ENCODE measurements at places on chromosomes 1 and 21.
A peak's percentile ranks its signal among the peaks of the same experiment; 100 is the strongest.

- DNase-seq: no peak
Measured at GRCh38 chr1:217896490-217896889, 265.3 kb downstream of the SPATA17 start.

DNA sequence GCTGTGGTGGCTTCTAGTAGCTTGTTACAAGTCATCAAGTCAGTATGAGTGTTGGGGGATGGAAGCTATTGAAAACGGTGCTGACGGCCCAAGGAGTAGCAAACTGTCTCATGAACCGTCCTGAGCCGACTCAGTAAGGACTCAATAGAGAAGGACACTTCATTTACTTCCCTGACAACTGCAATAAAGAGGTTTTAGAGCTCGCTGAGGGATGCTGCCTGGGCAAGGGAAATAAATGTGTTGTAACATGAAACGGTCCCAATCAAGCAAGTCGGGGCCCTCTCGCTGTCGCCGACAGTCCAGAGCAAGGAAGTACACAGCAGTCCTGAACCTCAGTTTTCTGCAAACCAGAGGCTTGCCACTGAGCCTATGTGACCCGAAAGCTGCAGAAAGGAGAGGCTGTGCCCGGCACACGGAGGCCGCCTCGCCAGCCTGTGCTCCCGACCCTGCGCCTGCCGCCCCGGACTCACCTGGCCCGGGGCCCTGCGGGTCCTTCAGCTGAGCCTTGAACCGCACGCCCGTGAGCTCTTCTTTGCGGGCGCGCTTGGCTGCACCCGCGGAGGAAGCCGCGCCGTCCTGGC lies 423 bp downstream of the URB1 start:
- no peak for DNase-seq

DNA sequence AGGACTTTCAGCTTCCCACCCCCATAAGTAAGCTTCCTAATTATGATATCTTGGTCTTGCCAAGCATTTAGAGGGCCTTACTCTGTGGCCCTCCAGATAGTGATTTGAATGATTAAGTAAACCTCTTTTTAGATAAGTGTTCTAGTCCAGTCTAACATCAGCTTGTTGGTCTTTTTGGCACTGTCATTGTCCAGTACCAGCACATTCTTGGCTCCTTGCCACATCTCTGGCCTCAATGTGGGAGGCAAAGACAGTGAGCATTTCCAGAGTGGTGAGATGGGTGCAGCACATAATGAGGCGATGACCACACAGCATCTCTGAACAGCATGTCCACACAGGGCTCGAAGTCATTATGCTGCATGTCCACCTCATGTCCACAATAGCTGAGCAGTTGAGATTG lies 6.1 kb downstream of the CAPZA1 start:
- peak; percentile 47 for DNase-seq

GRCh38 chr1:233015965-233016364 lies 65.6 kb downstream of the NTPCR start:
- no peak for DNase-seq

DNA sequence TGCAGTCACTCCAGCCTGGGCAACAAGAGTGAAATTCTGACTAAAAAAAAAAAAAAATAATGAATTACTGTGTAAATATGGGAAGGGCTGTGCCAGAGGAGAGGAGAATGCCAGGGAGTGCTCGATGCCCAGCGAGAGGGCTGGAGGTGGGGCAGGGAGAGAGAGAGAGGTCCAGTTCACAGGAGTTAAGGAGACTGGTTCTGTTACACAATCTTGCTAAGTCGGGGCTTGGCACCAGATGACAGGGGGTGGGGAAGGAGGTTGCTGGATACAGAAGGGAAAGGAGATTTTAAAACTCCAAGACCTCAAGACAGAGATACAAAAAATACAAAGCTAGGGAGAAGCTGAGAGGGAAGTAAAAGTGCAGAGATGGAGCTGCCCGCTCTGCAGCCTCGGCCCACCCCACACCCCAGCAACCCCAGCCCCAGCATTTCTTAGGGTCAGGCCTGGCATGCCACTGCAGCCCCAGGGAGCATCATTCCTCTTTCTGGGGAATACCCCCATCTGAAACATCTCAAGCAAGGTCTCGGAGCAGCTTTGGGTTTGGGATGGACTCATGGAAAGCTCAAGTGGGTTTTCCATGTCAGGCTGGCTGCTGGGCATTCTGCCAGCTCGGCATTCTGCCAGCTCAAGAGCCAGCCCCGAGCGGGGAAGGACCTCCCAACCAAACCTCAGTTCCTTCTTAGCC lies 991 bp downstream of the SELENBP1 start:
- DNase-seq: no peak

DNA sequence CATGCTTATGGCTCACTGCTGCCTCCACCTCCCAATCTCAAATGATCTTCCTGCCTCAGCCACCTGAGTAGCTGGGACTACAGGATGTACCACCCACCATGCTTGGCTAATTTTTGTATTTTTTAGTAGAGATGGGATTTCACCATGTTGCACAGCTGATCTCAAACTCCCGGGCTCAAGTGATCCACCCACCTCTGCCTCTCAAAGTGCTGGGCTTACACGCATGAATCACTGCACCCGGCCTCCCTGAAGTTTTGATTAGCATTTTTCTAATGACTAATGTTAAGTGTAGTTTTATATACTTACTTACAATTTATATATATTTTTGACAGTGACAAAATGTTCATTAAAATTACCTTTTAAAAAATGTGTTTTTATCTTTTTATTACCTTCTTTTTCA lies 41.1 kb downstream of the ZNF678 start:
- no peak for DNase-seq

- no peak for DNase-seq
Measured at GRCh38 chr1:78227705-78228635, 182.2 kb downstream of the GIPC2 start.

DNA sequence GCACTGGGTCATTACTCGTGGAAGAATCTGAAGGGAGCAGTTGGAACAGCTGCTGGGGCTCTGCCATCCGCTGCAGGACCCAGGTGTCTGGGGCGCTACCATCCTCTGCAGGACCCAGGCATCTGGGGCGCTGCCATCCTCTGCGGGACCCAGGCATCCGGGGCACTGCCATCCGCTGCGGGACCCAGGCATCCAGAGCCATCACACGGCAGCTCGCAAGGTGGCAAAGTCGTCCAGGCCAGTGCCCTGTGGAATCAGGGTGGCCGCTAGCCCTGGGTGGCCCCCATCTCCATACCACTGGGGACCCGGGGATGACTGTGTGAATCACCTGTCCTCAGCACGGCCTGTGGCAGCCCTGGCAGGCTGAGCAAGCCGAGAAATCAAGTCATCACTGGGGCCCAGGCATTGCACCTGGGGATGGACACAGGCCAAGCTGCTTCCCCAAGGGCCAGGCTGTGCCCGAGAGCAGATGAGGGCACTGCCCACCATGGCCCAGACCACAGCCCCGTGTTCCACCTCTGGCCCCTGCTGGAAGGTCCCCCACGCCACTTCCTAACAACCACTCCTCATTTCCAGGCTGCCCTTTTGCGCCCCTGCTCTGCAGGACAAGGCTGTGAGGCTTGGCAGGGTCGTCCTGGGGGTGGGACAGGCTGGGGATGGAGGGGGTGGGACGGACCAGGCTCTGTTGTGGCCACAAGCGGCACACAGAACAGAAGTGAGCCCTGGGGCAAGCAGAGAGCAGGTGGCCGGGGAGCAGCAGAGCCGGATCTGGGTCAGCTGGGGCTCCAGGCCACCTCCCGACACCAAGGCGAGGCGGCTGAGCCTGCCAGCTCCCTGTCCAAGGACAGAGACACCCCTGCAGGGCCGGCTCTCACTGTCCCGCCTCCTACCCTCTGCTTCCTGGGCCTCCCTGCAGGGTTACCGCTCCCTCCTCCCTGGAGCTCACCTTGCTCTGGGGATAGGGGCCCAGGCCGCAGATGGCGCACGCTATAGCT lies 12.7 kb downstream of the GABRD start:
- DNase-seq: no peak

GRCh38 chr1:200733907-200734306 lies 4.8 kb upstream of the CAMSAP2 start:
- DNase-seq: no peak

DNA sequence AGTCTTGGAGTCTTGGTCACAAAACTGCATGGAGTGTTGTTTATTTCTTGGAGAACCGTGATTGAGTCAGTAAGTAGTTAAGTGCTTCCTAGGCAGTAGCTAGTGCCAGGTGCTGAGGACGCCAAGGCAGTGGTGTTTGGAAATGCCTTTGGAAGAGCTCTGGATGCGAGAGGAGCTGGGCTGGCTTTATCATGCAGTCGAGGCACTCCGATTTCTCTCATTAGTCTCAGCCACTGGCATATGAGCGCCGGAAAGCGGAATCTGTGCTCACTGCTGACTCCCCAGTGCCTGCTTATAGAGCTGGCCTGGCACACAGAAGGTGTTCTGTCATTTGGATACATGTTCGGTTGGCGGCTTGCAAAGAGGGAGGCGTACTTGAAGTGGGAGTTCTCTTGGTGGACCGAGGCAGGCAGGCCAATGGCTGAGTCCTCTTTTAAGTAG lies 3.6 kb downstream of the TENT5C start:
- no peak for DNase-seq

Measured in inflammatory macrophage treated with lipopolysaccharide for 4 hours (primary cell).